ENCODE measurements at places on chromosomes 1 and 21.

- DNase-seq = no peak
Observed at GRCh38 chr1:66315671-66316070, 218.3 kb upstream of the SGIP1 start.

GRCh38 chr1:19534281-19534680, 48.9 kb upstream of the CAPZB start:
- no peak for DNase-seq

GRCh38 chr1:220888417-220888986, 9.3 kb downstream of the HLX start:
- no peak for DNase-seq

DNA sequence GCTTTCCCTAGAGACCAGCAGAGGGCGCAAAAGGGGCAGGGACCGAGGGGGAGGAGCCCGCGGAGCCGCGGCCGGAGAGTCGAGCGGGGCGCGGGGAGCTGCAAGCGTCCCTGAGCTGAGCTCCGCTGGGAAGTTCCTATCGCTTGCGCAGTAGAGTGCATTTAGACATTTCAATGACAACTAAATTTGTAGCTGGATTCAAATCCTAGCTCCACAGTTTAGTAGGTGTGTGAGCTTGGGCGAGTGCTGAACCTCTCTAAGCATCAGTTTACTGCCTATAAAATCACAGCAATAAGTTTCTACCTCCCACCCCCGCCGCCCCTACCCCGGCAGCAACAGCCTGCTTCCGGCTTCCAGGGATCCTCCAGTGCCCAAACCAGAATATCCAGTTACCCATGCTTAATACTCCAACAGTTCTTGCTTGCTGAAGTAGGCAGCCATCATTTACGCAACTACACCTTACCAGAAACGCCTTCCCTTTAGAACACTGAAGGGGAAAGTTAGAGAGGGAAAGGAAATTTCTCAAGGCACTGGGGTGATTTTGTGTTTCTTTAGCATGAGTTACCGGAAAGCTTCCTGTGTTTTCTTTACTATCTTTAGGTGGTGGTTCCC, 9.1 kb downstream of the TLR5 start:
- peak; percentile 80 for DNase-seq

DNA sequence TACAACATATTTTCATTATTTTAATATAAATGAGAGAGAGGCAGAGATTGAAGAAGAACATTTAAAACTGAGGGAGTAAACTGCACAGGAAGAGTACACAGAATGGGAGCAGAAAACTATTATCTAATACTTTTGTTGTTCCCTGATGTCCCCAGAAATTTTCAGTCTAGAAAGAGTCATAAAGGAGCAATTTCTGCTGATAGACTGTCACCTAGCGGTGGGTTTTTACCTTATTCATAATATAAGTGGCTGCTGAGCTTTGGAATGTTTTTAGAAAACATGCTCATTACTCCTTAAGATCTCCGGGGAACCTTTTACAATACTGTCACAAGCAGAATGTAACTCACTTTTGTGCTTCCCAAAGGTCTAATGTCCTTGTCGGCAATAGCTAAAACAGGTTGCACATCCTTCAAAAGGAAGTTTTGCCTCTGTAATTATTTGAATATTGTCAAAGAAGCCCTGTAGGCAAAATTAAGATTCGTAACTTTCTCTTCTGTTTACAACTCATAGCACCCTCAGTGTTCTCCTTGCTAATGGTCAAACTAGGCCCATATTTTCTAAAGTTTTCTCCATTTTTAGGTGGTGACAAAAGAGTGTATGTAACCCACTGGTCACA, 4.9 kb upstream of the NPL start:
- DNase-seq = peak; percentile 63

DNA sequence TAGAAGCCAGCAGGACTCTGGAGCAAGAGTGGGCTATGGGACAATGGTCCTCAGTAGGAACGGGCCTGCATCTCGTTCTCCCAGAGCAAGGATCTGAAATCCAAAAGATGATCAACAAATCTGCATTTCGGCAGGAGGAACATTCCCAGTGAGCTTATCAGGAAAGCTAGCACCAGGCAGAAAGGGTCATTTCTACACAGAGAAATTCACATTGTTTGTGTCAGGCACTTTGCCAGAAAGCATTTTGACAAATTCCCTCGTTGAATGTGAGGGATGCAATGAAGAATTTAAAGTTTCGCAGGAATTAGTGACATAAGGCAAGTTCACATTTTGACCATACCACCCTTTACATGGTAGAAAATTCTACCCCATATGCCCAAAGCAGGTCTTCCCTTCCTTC, 31.6 kb upstream of the ETS2 start:
- no peak for DNase-seq

- DNase-seq = no peak
Observed at GRCh38 chr1:41504114-41505035, 19.9 kb upstream of the EDN2 start.

DNA sequence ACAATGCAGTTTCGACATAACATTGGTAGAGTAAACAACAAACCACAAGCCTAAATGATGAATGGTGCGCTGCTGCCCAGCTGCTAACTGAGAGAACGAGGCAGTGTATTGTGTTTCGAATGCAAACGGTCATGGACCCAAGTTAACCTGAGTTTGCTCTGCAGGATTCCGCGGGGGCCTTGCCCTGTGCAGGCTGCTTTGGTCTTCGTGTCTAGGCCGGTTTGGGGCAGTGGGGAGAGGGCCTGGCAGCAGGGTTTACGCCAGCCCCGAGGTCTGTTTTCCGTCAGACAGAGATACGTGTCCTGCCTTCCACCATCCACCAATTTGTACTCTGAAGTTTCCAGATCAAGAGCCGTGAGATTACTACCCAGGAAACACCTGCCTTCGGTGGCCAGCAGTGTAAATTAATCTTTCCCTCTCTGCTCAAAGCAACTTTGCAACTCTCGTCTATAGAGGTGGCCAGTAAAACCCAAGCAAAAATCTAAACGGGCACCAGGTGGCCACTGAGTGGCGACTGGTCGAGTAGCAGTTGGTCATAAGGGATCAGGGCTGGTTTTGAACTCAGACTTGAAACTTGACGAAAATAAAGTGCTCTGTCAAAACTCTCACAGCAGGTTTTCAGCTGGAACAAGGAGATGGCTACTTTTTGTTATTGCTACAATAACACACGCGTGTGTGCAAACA, 6.3 kb upstream of the PRDM15 start:
- no peak for DNase-seq

DNA sequence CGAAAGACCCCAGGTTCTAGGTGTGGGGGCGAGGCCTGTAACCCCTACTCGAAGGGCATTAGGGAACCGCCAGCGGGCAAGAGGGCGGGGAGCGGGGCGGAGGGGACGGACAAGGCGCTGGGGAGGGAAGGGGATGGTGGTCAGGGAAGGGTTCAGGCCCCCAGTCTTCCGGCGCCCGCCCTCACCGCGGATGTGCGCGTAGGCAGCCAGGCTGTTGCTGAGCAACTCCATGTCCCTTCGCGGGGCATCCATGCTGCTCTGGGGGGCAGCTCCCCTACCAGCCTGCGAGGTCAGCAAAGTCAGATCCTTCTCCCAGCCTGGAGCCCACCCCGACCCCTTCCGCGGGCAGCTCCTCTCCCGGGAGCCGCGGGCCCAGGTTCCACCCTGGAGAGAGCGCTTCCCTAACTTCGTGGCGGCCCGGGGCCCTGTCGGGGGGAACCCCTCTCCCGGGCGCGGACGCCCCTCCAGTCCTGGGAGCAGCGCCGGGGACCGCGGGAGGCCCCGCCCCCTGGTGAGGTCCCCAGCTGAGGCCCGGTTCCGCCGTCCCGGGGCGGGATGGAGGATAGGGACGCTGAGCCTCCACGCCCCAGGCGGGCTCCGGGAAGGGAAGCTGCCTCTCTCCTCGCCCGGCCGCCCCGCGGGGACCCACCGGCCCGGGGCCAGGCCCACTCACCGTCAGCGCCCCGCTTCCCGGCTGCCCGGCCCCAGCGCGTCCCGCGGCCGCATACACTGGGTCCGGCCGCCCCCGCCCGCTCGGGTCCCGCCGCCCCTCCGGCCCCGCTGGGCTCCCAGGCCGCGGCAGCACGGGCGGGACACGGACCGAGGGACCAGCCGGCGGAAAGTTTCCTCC, 434 bp downstream of the EVA1B start:
- DNase-seq = peak; percentile 10

DNA sequence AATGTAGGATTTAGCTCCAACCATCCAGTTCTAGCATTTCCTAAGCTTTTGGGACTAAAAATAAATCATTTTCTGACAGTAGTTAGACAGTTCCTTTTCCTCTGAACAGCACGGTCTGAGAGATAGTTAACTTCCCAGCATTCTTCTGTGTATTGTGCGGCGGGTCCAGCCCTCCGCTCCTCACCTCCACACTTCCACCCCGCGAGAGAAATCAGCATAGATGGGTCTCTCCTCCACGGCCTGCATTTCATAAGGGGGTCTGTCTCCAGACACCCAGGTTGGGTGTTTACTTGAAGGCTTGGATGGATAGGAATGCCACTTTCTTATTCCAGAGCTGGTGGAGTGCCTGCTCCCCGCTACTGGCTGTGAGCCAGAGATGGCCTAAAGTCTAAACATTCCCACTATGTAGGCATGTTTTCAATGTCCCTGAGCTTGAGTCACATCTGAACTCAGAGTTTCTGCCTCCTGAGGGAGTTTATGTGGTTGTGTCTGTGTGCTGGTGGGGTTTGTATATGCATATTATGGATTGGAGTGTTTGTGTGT, 38.0 kb upstream of the PPP2R5A start:
- no peak for DNase-seq

GRCh38 chr1:59730759-59731478, 83.8 kb upstream of the HOOK1 start:
- no peak for DNase-seq

- no peak for DNase-seq
Observed at GRCh38 chr21:45558044-45558721, 15.9 kb upstream of the SLC19A1 start.

DNA sequence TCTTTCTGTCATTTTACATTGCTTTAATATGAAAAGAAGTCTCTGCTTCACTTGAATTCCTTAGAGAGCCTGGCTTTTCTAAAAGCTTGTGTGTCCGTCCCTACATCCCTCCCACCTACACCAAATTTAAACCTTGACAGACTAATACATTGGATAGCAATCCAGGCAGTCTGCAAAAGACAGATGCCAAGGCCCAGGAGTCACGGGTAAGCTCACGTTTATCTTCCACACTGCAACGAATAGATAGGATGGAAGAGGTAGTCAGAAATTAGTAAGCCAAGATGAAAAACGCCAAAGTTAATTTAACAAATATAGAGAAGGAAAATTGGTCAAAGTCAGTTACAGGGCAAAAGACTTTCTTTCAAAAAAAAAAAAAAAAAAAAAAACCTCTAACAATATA, 338.1 kb downstream of the SMYD3 start:
- DNase-seq = no peak

GRCh38 chr1:240170266-240170665, 78.6 kb downstream of the FMN2 start:
- no peak for DNase-seq

DNA sequence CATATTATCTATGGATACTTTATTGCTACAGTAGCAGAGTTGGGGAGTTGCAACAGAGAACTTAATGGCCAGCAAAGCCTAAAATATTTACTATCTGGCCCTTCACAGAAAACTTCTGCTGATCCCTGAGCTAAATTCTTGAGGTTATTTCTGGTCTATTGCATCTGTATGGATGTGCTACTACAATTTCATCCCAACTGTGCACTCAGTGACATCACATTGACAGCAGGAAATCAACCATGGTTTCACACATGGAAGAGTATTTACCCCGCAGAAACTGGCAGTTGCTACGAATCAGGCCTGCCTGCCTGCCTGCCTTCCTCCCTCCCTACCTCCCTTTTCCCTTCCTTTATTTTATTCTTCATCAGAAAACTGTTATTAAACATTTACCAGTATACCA, 12.1 kb downstream of the CLCA2 start:
- DNase-seq = no peak

DNA sequence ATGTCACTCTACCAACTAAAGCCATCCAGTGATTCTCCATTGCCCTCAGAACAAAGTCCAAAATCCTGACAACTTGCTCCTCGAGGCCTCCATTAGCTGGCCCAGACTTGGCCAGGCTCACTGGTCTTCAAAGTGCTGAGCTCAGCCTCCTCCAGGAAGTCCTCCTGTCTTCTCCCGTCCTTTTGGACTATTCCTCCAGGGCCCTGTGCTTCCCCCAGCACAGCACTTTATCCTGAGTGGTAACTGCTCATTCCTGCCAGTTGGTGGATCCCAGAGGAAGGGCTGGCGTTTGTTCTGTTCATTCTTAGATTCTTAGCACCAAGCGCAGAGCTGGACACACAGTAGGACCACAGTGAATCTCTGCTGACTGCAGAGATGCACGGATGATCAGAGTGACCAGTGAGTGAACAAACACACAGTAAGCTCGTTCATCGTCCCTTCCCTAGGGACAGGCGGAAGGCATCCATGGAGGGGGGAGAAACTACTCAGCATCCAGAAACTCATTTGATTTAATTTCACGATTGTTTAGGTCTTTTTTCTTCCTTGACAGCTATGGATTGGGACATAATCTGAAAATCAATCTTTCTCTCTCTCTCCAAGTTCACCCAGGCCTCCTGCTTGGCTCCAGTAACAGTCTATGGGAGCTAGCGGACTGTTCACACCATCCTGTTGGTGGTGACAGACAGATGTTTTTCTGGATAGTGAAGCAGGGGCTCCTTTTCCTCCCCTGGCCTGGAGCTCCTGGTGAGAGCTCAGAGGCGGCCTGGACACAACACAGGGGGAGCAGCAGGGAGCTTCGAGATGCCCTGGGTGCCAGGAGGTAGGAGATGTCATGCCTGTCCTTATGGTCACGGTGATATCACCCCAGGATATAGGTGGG, 180.2 kb downstream of the PTPRU start:
- no peak for DNase-seq

All from CD4-positive, alpha-beta T cell treated with Interleukin-2 at 100 ng/mL for 4 hours (primary cell).